DMS53 (cell line): ENCODE measurements at places on chromosomes 2 and 18.
A peak's percentile ranks its signal among the peaks of the same experiment; 100 is the strongest.

GRCh38 chr2:154694881-154695280 lies 3.6 kb upstream of the KCNJ3 start:
- peak; percentile 12 for DNase-seq

DNA sequence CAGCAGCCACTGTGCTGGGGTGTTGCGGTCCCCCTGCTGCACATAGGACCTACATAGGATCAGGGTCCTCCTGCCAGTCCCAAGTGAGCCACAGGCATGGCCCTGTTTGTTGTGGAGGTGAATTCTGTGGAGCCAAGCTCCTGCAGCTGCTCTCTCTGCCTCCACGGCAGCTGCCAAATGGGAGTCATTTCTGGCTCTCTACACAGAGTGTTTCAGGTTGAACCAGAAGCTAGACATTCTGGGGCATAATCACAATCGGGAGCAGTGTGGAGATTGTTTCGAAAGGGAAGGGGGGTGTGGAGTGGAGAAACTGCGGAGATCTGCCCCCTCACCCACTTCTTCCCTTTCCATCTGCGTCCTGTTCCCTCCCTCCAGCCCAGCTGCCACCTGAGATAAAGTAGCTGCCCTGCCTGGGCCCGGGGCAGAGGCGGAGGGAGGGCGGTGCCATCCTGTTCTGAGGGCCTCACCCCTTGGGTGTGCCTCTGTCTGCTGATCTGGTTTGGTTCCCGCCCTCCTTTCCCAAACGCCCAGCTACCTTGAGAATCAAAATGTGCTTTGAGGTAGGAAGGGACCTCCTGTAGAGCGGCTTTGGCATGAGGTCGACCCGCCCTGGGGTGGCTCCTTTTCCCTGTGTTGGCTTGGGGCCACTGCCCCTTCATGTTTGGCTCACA lies 139.4 kb downstream of the WDSUB1 start:
- DNase-seq = no peak

- peak; percentile 23 for DNase-seq
These were observed 166.8 kb downstream of the TPGS2 start for GRCh38 chr18:36661999-36662398.

GRCh38 chr2:11581797-11582611 lies 48.2 kb downstream of the GREB1 start:
- DNase-seq = no peak

GRCh38 chr18:14776801-14777200 lies 28.8 kb downstream of the ANKRD30B start:
- no peak for DNase-seq

GRCh38 chr2:187214306-187214705 lies 233.7 kb downstream of the CALCRL start:
- no peak for DNase-seq

- DNase-seq = no peak
These were observed 159.1 kb downstream of the FMNL2 start for GRCh38 chr2:152493945-152494528.

- DNase-seq = no peak
These were observed 8.7 kb downstream of the GALNT14 start for GRCh38 chr2:31129375-31130171.

GRCh38 chr2:32715981-32716380 lies 88.1 kb downstream of the TTC27 start:
- DNase-seq = no peak
